ENCODE measurements at places on chromosomes 6 and 20.

DNA sequence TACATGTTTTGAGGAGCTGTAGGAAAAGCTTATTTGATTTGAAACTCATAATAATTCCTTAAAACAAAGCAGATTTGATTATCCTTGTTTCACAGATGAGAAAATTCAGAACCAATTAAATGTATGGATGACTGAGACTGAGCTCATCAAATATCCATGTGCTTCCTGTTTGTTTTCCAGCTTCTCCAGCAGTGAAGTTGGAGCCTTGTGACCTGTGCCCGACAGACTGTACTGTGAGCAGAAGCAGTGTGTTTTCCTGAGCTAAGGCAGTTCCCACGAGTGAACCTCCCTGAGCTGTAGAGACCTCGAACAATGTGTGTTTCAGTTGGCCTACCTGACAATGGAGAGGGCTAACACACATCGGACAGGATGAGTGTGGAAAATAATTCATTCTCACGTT lies 599.5 kb upstream of the NRSN1 start:
- DNase-seq: no peak

- DNase-seq: no peak
Observed at GRCh38 chr6:90251295-90251992, 45.2 kb downstream of the BACH2 start.

DNA sequence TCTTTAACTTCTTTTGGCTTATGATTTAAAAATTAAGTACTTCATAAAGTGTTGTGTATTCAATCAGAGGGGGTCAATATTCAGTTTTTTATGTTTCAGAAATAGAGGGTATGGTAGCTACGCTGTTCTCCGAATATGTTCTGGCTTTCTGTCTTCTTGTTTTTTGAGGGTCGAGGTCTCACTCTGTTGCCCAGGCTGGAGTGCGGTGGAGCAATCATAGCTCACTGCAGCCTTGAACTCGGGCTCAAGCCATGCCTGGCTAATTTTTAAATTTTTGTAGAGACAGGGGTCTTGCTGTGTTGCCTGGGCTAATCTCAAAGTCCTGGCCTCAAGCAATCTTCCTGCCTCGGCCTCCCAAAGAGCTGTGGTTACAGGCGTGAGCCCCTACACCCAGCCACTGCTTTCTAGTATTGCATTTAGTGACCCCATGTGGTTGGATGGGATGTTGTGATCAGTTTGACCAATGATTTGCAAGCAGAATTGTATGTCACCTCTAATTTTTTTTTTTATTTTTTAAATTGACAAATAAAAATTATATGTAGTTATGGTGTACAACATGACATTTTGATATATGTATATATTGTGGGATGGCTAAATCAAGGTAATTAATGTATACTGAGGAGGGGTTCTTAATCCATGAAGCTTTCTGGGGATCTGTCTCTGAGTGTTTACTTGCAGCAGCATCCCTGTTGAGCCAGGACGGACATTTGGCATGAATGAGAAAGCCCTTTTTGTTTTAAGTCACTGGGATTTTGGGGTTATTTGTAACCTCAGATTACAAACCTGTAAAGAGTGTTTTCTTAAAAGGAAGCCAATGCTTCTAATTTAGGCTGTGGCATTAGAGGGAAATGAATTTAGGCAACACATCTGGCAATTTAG lies 38.5 kb upstream of the DEK start:
- no peak for DNase-seq

DNA sequence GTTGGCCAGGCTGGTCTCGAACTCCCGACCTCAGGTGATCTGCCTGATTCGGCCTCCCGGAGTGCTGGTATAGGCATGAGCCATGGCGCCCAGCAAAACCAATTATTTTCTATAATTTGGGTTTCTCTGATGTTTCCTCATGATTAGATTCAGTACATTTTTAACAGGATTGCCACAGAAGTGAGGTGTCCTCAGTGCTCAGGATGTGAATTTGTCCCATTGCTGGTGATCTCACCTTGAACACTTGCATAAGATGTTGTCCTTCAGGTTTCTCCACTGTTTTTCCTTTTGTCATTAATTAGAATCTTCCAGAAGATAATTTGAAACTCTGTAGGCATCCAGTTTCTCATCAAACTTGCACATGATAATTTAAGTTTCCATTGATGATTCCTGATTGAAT lies 45.4 kb upstream of the RPL7L1 start:
- no peak for DNase-seq

DNA sequence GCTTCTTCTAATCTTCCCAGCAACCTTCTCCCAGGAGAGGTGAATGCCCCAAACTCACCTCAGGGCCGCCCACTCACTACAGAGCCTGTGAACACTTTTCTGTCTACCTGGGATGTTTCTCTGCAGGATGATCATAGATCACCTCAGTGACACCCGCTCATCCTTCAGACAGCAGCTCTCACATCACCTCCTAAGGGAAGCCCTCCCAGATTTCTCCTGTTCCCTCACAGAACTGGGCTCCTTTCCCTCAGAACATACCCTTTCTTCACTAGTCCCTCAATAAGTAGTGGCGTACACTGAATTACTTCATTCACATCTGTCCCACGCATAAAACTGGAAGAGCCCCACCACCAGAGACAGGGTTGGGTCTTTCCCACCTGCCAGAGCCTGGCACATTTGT lies 57.8 kb downstream of the CDK5RAP1 start:
- DNase-seq: no peak

DNA sequence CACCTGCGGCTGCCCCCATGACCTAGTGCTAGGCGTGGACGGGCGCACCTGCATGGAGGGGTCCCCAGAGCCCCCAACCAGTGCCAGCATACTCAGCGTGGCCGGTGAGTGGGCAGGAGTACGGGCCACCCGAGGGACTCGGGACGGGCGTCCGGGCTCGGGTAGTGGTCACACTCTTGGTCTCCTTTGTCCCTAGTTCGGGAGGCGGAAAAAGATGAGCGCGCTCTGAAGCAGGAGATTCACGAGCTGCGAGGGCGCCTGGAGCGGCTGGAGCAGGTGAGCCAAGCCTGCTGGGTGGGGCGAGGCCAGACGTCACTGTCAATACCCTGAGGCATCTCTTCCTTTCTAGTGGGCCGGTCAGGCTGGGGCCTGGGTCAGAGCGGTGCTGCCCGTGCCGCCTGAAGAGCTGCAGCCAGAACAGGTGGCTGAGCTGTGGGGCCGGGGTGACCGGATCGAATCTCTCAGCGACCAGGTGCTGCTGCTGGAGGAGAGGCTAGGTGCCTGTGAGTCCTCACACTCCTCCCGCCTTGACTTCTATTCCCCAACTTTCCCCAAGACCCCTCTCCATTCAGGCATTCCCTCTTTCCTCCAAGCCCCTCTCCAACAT lies 2.9 kb downstream of the EGFL8 start:
- DNase-seq: no peak

DNA sequence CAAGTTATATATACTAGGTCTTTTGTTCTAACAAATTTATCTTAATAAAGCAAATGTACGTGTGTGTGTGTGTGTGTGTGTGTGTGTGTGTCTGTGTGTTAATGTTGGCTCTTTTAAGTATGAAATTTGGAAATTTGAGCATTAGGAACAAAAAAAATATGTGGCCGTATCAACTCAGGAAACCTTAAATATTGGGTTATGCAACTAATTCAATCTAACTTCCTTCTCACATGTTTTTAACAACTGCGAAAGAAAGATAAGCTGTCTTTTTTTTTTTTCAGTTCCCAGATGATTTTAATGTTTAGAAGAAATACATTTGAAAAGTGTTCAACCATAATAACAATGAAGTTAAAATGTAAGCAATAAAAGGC lies 616.4 kb upstream of the ARID1B start:
- no peak for DNase-seq

DNA sequence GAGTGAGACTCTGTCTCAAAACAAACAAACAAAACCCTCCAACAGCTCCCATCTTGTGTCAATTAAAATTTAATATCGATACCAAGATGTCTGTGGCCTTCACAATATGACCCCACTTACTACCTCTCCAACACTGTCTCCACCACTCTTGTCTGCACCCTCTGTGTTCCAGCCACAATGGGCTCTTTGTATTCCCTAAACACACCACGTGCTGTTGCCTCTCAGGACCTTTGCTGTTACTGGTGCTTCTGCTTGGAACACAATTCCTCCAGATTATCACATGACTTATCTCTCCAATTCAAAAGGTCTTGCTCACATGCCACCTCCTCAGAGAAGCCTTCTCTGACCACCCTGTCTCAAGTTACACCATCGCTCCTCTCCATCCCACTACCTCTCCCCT lies 6.0 kb upstream of the HCK start:
- no peak for DNase-seq

DNA sequence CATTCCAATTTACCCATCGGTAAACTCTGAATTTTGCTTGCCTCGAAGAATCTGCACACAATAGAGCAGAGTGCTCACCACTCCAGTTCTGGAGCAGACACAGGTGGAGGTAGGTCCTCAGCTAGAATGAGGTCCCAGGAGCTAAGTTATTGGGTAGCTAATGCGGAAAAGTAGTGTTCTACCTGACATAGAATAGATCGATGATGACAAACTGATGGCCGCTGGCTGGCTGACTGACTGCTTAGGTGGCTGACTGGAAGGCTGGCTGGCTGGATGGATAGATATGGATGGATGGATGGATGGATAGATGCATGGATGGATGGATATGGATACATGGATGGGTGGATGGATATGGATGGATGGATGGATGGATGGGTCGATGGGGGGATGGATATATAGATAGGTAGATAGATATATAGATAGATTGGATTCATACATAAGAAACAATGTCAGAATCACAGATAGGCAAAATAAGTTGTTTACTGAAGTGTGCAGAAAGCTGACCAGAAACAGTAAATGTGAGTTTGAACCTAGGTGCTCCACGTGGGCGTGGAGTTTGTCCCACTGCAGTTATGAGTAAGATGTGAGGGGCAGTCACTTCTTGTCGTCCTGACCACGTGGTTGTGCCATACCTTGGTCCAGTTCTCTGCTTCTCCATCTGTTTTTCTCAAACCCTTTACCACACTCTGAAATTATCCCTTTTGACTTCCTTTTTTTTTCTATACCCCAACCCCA lies 62.1 kb downstream of the TBXT start:
- no peak for DNase-seq

Measured in esophagus squamous epithelium (tissue), 5 donors.